ENCODE measurements at places on chromosomes 16 and 17. TPM values are rescaled to one million over a fixed set of nuclear protein-coding genes. Genes with fewer than 3 reads are reported as not detected.

The CTRB1 gene
- total RNA-seq = not detected

The ABCC11 gene
- total RNA-seq = not detected

The OMG gene
- not detected for total RNA-seq

GRCh38 chr16:24446189-24446588 is 93.2 kb upstream of the RBBP6 start:
- DNase-seq = no peak
- H3K36me3 ChIP-seq = no peaks in the 10 kb centered on the region
- H3K4me3 ChIP-seq = no peak overlapping the region

DNA sequence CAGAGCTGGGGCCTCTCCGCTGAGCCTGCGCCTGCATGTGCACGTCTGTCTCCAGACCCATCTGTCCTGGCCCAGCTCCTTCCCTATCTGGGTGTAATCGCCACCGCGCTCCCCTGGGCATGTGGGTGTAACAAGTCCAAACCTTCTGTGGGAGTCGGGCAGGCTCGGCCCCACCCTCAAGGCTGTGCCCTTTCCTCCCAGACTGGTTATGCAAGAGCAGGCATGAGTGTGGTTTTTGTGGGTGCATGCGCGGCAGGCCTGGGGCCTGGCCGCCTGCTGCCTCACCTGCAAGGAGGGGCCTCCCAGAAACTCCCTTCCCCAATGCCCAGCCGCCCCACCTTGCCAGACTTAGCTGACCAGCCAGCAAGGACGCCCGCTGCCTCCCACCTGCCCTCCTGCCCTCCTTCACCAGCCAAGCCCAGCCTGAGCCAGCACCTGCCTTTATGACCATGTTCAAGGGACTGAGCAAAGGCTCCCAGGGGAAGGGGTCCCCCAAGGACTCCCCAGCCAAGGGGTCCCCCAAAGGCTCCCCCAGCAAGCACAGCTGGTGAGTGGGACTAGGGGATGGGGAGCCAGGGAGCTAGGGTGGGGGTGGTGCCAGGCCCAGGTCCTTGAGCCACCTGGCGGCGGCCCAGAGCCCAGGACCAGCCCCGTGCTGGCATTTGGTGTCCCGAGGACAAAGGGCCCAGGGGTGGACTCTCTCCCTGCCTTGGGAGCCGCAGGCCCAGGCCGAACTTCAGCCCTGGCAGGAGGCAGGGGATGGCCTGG is at the start of gene EVPLL:
EVPLL (plus strand) TSS at position 342 of the 768 bp plus-strand sequence. CDS start 3,160 bp downstream, outside the sequence.
- no peaks in the 10 kb centered on the region for H3K4me1 ChIP-seq
- H3K4me3 ChIP-seq = no peak within 1 kb of the TSS
- no peaks in the 10 kb centered on the region for H3K27me3 ChIP-seq

- H3K4me3 ChIP-seq = peak overlapping the region; percentile 99
- DNase-seq = peak; percentile 82
- H3K27ac ChIP-seq = peak overlapping the region; percentile 71
Measured at GRCh38 chr17:50865060-50865867, 890 bp downstream of the TOB1 start.

DNA sequence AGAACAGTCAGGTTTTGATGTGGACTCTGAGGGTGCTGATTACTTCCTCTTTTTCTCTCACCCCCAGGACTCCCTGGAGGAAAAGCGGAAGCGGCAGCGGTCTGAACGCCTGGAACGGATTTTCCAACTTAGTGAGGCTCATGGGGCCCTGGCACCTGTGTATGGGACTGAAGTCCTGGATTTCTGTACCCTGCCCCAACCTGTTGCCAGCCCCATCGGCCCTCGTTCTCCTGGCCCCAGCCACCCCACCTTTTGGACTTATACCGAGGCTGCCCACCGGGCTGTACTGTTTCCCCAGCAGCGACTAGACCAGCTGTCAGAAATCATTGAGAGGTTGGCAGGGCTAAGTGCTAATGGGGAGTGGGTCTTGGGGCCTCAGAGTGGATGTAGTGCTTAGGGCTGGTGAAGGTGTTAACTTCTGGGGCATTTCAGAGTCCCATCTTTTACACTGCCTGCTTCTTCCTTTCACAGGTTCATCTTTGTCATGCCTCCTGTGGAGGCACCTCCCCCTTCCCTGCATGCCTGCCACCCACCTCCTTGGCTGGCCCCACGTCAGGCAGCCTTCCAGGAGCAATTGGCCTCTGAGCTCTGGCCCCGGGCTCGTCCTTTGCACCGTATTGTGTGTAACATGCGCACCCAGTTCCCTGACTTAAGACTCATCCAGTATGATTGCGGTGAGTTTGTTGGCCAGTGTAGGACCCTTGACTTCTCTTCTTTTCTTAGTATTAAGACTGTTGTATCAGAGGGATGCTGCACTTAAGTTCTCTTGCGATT is 19.1 kb upstream of the PHKG2 start:
- H3K36me3 ChIP-seq = no peaks in the 10 kb centered on the region
- DNase-seq = no peak
- no peaks in the 10 kb centered on the region for H3K4me1 ChIP-seq
- H3K27me3 ChIP-seq = no peaks in the 10 kb centered on the region
- H3K27ac ChIP-seq = no peak overlapping the region

The SMCR8 gene
- 7.1 TPM for total RNA-seq

GRCh38 chr17:17156107-17156506 is 50.0 kb downstream of the PLD6 start:
- H3K4me1 ChIP-seq = no peaks in the 10 kb centered on the region
- no peak overlapping the region for H3K4me3 ChIP-seq
- no peaks in the 10 kb centered on the region for H3K36me3 ChIP-seq

- H3K36me3 ChIP-seq = no peaks in the 10 kb centered on the region
- no peak overlapping the region for H3K4me3 ChIP-seq
- H3K4me1 ChIP-seq = no peaks in the 10 kb centered on the region
- no peaks in the 10 kb centered on the region for H3K27me3 ChIP-seq
- no peak overlapping the region for H3K27ac ChIP-seq
Measured at GRCh38 chr17:41012326-41013120, 3.6 kb upstream of the KRTAP3-1 start.

DNA sequence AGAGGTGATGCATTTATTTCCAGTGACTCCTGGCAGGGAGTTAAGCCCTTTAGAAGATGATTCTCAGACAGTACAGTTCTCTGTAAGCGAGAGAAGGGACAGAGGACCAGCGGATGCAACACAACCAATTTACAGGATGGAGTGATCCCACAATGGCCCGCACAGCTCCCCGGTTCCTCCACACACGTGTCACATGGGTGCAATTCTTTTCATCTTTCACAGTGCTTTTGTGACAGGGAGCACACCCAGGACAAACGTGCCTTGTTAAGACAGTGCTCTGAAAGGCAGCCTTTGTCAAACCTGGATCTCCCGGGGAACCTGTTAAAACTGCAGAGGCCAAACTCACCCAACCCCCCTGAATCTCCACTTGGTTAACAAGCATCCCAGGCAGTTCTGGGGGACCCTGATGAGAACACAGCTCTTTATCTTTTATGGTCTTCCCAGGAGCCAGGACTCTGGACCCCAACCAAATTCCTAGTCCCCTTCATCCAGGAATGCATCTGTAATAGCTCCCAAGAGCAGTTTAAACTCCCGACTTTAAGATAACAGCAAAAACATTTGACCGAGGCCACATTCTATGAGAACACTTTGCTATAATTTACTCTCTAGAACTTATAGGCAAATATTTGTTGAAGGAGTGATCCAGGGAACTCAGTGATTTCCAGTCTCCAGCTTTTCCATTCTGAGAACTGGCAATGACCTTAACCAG is 134.9 kb upstream of the CDH5 start:
- no peaks in the 10 kb centered on the region for H3K36me3 ChIP-seq
- H3K27ac ChIP-seq = no peak overlapping the region
- H3K4me1 ChIP-seq = peaks cover 5% of the 10 kb centered on the region

DNA sequence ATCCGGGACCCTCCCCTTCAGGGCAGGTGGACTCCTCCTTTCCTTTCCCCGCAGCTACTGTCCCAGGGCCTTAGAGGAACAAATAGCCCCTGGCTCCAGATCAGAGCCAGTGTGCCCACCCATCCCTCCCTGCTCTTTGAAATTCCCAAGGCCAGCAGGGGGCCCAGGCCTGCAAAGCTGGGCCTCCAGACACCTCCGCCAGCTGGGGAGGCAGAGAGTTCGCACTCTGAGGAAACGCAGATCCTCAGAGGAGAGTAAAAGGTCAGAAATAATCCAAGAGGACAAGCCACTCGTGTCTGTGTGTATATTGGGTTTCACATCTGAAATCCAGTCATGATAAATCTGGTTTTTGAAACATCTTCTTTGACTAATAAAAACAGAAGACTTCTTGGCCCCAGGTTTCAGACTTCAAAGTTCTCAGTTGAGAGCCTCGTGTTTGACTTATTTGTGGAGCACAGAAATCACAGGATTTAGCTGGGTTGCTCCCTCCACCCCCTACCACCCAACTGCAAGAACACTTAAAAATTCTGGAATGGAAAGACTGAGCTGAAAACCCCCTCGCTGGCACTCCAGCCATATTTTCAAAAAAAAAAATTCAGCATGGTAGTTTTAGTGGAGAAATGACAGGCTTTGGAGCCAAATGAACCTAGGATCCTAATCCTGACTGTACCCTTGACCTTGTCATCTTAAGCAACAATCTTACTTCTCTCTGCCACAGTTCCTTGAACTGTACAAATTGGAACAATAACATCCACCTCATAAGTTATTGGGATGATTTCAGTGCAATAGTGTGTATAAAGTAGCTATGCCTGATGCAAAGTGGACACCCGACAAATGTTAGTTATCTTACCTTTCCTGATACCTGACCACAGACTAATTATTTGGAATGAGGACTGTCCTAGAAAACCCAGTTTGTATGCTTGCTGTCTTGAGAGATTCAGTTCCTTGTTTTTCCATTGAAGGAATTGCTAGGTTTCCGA is 44.5 kb upstream of the TBX2 start:
- H3K27ac ChIP-seq = no peak overlapping the region
- H3K4me3 ChIP-seq = no peak overlapping the region
- H3K27me3 ChIP-seq = no peaks in the 10 kb centered on the region
- no peaks in the 10 kb centered on the region for H3K36me3 ChIP-seq
- no peaks in the 10 kb centered on the region for H3K4me1 ChIP-seq

The SLC6A2 gene
- not detected for total RNA-seq

DNA sequence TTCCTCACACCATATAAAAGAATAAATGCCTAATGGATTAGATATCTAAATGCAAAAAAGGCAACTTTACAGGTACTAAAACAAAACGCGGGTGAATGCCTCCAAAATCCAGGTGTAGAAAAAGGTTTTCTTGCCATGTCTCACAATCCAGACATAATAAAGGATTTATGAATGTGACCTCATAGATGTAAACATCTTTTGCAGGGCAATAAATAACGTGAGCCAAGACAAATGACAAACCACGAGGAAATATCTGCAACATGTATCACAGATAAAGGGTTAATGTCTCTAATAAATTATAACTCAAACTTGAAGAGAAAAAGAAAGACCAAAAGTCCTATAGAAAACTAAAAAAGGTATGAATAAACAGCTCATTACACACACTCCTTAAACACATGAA is 180.7 kb downstream of the PARN start:
- H3K27ac ChIP-seq = no peak overlapping the region
- H3K36me3 ChIP-seq = no peaks in the 10 kb centered on the region
- H3K4me1 ChIP-seq = no peaks in the 10 kb centered on the region
- no peak for DNase-seq

DNA sequence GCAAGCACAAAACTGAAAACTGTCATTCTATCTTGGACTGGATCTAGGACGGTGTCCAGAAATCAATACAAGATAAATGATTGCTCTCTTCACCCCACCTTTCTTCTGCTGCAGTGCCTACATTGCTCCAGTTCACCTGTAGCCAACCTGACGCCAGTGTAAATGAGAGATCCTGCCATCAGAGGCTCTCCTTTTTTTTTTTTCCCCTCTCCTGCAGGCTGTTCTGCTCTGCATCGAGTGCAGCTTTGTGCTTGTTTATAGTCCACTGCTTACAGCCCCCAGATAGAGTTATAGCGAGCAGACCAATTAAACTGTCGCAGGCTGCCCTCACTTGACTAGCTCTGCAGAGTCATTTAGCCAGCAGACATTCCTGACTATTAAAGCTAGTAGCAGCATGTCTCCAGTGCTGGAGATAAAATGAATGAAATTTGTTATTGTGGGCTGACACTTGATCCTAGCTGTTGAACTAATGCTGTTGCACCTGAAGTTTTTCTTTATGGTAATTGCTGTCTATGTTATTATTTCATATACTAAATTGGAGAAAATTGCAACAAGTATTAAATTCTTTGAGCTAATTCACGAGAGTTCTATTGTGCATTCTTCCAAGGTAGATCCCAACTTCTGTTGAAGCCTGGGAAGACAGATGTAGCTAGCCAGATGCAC is 257.1 kb downstream of the FTO start:
- DNase-seq = no peak
- no peaks in the 10 kb centered on the region for H3K36me3 ChIP-seq
- H3K4me3 ChIP-seq = no peak overlapping the region
- H3K4me1 ChIP-seq = no peaks in the 10 kb centered on the region
- no peaks in the 10 kb centered on the region for H3K27me3 ChIP-seq

GRCh38 chr17:43846963-43847371 is at the start of gene CD300LG:
TSS of gene CD300LG (plus strand) at chr17:43847176. CDS start at chr17:43847217, 41 bp downstream.
- no peak within 1 kb of the TSS for H3K4me3 ChIP-seq
- no peaks in the 10 kb centered on the region for H3K4me1 ChIP-seq
- no peak within 1 kb of the TSS for H3K27ac ChIP-seq
- DNase-seq = no peak
- H3K36me3 ChIP-seq = no peaks in the 10 kb centered on the region

The SAMD14 gene
- 1.7 TPM for total RNA-seq

DNA sequence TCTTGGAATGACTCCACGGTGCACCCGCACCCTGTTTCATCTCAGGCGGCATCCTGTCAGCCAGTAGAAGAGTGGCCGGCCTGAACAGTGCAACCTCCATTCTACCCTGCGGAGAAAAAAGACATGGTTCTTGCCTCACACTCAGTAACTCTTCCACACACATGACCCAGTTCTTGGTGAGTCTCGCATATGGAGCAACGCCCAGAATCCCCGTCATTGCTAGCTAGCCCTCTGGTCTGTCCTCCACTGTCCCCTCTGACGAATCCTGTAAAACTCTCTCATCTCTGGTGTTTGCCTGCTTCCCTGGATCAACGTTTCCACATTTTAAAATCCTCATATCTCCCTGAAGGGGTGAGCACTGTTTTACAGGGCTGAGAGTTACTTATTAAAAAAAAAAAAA is 4.2 kb upstream of the RDM1 start:
- H3K4me1 ChIP-seq = peaks cover 3% of the 10 kb centered on the region
- DNase-seq = no peak
- H3K4me3 ChIP-seq = no peak overlapping the region
- H3K27me3 ChIP-seq = no peaks in the 10 kb centered on the region
- H3K36me3 ChIP-seq = no peaks in the 10 kb centered on the region
